ENCODE measurements at places on chromosomes 16 and 17. TPM values are rescaled to one million over a fixed set of nuclear protein-coding genes. Genes with fewer than 3 reads are reported as not detected.

DNA sequence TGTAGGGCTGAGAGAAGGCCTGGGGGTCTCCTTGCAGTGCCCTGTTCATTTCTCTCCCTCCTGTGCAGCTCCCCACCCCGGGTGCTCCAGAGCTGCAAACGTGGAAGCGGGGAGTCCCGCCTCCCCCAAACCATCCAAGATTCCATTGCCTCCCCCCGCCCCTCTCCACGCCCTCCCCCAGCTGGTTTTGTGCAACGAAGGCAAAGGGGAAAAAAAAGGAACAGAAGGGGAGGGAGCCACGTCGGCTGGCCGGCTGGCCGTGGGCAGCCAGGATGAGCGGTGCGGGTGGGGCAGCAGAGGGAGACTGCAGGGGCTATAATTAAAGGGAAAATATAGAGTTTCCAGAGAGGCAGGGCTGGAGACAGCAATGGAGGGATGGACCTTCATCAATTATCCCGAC is 1.7 kb upstream of the COL1A1 start:
- DNase-seq, result no peak

DNA sequence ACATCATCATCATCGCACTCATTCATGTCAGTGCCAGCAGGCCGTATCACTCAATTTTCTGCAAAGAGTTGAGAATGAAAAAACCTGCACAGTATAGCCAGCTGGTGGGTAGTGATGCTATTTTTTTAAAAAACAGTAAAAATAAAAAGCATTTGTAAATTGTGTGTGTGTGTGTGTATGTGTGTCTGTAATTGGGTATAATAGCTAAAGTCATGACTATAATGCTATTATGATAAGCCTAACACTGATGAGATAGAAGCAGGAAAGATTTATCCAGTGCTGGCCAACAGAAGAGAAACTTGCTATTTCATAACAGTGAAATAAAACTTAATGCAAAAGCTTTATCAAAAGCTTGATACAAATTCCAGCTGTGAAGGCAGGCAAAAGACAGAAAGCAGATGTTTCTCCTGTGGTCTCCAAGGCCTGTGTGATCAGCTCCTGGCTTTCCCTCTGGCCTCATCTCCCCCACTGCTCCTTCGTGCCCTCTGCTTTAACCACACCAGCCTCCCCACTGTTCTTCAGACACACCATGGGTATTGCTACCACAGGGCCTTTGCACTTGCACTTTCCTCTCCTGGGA is 206.2 kb upstream of the IRX5 start:
- DNase-seq, result no peak

DNA sequence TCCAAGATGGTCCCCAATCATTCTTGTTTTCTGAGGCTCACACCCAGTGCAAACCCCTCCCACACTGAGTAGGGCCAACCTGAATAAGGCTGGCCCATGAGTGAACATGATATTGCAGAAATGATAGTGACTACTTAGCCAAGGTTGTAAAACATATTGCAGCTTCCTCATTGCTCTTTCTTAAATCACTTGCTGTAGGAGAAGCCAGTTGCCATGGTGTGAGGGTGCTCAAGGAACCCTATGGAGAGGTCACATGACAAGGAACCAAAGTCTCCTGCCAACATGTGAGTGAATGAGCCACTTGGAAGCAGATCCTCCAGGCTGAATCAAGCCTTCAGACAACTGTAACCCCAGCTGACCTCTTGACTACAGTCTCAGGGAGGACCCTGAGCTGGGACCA is 191.4 kb downstream of the RGS9 start:
- no peak for DNase-seq

The SERPINF2 gene
- polyA plus RNA-seq, result 2.8 TPM

DNA sequence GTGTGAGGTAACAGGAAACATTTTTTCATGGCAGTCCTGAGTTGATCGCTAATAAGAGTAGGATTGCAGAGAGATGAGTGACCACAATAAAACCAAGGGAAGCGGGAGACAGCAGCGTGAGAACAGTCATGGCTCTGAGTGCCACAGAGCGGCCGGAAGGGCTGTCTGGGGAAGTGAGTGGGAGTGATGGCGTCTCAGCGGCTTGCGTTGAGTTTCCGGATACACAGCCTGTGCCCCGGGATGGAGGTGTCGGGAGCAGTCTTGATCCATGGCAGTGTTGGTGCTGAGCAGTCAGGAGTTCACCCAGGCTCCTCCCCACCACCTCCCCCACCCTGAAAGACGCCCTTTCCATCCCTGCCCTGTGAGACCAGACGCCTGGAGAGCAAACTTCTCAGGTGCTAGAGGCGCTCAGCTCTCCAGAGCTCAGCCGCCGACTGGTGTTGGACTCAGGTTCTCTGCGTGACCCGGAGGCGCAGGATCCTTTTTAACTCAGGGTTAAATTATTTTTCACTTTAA is 59.8 kb downstream of the BANP start:
- no peak for DNase-seq

Measured in heart right ventricle (tissue), 16 donors.